ENCODE measurements at places on chromosomes 3 and 15.

DNA sequence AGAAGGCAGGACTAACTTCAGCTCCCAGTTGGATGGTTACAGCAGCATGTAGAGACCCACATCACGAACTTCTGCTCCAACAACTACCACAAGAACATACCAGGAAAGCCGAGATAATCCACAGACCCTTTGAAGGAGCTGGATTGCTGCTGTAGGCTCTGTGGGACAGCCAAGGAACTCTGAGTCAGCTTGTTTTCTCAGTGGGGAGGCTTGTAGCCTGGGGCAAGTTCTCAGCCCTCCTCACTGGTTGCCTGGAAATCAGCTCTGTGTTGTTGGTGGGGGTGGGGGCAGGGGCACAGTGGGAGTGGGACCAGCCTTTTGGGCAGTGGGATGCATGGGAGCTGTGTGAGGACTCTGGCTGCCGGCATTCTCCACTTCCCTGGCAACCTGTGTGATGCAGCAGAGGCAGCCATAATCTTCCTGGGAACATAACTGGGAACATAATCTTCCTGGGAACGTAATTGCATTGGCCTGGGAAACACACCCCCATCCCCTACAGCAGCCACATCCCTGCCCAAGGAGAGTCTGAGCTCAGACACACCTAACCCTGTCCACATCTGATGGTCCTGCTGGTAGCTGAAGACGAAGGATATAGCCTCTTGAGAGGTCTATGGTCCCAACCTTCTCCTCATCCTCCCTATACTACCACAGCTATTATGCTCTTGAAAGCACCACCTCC is 153.1 kb downstream of the PEAK1 start:
- no peak for DNase-seq

- DNase-seq = no peak
Measured at GRCh38 chr3:71254281-71255057, 329.1 kb downstream of the FOXP1 start.

DNA sequence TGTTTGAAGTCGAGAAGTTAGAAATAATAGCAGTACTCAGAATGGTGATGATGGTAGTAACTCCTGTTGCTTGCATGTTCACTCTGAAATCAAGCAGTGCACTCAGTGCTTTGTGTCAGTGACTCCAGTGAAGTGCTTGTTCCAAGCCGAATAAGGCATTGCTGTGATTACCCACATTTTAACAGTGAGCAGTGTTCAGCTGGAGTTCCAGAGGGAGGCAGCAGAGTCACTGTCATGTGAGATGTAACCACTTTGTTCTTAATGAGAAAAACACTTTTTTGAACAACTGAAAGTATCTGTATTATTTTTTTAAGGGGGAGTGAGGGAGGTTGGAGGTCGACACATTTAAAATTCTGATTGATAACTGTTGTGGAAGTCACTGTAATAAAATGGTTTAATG is 3.7 kb downstream of the MDFIC2 start:
- no peak for DNase-seq

- no peak for DNase-seq
Measured at GRCh38 chr3:177441813-177442646, 244.7 kb upstream of the TBL1XR1 start.

DNA sequence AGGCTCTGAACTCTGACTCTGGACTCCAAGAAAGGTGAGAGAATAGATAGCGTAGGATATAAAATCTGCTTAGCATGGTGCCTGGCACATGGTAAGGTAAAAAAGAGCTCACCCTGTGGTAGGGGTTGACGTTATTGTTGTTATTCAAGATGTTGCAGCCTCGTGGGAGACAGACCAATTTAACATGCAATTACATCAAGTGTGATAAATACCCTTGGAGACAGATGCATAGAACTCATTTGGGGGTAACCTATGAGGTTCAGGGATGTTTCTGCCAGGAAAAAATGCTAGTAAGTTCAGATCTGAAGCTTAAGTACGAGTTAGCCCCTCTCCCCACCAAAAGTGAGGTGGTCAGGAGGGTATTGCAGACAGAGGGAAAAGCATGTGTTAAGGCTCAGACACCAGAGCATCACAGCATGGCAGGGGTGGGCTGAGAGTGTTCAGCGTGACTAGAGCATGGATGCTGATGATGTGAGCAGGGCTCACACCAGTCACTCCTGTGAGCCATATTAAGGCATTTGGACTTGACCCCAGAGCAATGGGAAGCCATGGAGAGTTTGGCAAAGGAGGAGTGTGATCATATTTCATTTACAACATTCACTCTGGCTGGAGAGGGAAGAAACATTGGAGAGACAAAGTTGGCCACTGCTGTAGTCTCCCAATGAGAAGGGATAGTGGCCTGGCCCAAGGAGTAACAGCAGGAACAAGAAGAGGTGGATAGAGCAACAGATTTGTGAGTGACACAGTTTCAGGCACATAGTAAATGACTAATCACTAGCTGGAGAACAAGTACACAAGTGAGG is 181.0 kb downstream of the UACA start:
- no peak for DNase-seq

DNA sequence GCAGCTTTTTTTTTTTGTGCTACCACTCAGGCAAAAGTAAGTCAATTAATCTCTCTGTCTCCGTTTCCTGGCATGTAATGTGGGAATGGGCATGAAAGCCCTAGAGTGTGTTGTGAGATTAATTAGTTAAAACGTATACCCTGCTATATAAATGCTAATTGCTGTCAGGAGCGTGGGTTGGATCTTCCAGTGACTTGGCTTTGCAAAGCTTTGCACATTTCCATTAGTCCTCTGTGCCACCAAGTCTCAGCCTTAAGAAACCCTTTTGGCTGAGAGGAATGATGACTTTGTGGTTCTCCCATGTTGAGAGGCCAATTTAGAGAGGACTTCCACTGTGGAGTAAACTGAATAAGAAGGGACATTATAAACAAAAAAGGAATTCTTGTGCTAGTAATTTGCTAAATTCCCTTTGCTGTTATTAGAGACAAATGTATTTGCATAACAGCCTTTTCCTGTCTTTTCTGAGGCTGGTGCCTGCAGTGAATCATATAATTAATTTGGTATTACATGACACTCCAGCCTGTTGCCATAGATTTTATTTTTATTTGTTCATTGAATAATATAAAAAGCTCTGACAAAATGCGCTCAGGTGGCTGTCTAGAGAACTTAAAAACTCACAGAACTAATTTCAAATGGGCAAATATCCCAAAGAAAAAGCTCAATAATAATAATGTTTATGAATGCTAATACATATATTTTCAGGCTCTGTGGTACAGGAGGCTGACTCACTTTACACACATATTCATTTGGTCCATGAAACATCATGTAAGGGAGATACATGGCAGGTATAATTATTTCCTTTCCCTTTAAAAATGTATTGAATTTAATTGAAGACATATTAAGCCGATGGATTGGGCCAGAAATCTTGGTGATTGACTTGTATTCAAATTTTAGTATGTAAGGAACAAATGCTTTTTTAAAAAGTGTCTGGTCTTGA is 82.7 kb downstream of the IL1RAP start:
- no peak for DNase-seq

Data from activated CD4-positive, alpha-beta T cell treated with anti-CD3 and anti-CD28 coated beads, Interleukin-2, amount 50 U/mL, for 16 hours (primary cell).